Fibroblast of skin of scalp (primary cell): ENCODE measurements at places on chromosomes 7 and 10.

DNA sequence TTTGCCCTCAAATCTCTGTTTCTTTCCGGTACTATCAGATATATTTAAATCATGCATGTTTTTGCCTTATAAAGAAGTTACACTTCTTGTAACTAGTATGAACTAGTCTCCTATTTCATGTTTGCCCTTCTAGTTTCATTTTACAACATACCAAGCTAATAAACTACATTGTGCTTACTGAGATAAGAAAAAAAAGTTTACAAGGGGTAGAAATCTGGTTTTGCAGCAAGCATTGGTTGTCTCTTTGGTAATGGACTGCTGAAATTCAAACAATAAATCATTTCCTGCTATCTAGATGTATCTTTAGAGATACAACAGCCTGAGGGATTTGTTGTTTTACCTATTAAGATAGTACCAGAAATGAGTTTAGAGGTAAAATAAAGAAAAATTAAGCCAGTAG, 18.8 kb downstream of the PTTG1IP2 start:
- DNase-seq = no peak

DNA sequence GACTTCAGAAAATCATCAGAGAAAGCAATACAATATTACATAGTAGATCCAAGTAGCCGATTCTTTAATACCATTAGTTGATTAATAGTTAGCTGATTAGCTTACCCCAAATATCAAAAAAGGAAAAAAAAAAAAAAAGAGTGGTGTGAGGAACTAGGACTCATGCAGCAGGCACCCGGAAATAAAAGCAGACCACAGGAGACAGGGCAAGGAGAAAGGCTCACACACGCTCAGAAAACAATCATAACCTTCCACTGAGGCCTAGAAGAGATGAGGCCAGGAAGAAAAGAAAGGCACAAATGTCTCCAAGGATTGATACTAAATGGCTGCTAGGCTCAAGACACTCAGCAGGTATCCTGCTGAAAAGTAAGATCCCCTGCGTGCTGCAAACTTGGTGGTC, 25.9 kb downstream of the TRDMT1 start:
- peak; percentile 61 for DNase-seq

DNA sequence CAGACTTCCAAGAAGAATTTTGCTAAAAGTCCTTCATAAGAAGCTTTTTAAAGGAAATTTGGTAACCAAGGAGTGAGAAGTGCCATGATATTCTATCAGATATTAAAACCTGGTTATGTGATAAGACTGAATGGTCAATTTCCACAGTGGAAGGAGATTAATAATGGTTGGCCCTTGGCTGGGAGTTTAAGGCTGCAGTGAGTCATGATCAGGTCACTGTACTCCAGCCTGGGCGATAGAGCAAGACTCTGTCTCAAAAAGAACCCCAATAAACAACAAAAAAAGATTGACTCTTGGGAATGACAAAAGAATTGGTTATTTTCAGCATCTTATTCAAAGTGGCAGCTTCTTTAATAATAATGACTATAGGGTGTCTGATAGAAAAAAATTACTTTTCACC, 37.2 kb downstream of the EXOC4 start:
- DNase-seq = no peak

DNA sequence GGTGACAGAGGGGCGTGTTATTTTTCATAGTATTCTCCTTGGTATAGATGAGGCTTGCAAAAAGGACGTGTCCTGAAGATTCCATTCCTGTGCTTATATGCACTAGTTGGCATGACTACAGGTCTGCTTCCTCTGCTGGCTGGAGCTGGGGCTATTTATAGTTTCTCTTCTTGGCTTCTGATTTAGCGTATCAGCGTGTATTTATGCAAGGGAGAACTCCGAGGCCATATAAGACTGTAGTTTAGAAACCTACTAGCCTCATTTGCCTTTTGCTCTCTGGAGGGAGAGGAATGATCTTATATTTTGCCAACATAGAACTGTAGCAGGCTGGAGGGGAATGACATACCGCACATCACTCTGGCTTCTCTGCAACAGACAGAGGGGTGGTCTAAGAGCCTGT, 39.7 kb downstream of the CACNB2 start:
- peak; percentile 76 for DNase-seq

GRCh38 chr7:27636326-27637006, 26.2 kb downstream of the HIBADH start:
- peak; percentile 49 for DNase-seq

- no peak for DNase-seq
Measured at GRCh38 chr7:87226495-87226894, 7.0 kb upstream of the TMEM243 start.

GRCh38 chr7:77907281-77907680, 108.7 kb downstream of the PHTF2 start:
- DNase-seq = no peak

GRCh38 chr7:98913026-98913425, 34.7 kb downstream of the TRRAP start:
- DNase-seq = no peak

DNA sequence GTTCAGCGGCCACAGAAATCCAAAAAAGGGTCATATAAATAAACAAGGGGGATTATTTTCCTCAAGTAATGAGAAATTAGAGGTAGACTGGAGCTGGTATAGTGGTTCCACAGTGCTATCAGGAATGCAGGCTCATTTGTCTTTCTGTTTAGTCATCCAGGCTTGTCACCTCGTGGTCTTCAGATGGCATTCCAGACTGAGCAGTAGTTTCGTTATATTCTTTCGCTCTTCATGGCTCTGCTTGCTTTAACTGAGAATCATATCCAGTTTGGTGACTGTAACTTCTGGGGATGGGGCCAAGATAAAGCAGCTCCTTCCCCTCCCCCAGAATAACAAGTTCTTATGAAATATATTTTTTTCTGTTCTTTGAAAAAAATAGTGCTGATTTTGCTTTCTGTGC, 9.5 kb downstream of the ANKIB1 start:
- DNase-seq = peak; percentile 95

DNA sequence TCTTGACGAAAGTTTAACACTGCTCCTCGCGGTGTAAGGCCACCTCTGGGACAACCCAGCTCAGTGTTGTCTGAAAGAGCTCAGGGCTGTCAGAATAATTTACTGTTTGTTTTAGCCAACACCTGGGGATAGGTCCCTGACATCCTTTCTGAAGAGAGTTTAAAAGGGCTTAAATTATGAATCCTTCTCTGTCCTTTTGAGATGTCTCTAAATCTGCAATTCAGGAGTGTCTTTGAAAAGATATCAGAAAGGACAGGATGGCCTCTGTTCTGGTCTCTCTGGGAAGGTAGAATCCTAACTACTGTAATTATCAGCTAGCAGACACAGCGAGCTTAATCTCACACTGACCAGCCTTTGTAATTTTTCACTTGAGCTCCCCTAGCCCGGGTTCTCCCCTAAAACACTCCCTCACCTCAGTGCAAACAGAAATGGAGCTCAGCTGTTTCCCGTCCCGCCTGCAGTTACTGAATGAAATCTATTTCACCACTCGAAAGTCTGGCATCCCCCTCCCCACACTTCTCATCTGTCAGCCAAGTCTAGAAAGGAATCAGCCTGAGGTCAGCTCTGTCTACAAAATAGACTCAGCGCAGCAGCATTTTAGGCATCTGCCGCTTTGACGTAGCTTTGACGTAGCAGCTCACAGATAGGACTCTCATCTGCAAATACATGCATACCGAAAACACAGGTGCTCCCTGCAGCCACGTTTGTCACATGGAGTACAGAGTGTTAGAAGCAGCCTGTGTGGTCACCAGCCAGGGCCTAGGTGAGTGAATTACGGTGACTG, 4.8 kb downstream of the DYNC2I1 start:
- no peak for DNase-seq

- no peak for DNase-seq
Measured at GRCh38 chr7:31054608-31055278, 2.6 kb downstream of the ADCYAP1R1 start.

GRCh38 chr7:75638594-75639070, 100.1 kb downstream of the HIP1 start:
- peak; percentile 49 for DNase-seq

DNA sequence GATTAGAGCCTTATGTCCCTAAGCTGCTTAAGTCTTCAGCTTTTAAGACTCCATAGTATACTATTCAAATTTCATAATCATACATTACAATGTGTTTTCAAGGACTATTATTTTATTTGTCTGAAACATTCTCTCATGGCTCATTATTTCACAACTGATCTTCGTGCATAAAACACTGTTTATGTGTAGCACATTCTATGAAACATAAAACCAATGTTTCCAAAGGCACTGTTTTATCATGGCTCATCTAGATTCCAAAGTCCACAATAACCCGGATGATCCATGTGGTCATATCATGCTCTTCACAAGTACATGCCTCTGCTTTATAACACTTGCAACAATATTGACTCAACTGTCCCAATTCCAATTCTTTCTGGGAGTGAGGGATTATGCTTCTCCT, 806.1 kb downstream of the TNS3 start:
- no peak for DNase-seq

GRCh38 chr10:8053446-8054243, 843 bp upstream of the GATA3 start:
- peak; percentile 80 for DNase-seq

DNA sequence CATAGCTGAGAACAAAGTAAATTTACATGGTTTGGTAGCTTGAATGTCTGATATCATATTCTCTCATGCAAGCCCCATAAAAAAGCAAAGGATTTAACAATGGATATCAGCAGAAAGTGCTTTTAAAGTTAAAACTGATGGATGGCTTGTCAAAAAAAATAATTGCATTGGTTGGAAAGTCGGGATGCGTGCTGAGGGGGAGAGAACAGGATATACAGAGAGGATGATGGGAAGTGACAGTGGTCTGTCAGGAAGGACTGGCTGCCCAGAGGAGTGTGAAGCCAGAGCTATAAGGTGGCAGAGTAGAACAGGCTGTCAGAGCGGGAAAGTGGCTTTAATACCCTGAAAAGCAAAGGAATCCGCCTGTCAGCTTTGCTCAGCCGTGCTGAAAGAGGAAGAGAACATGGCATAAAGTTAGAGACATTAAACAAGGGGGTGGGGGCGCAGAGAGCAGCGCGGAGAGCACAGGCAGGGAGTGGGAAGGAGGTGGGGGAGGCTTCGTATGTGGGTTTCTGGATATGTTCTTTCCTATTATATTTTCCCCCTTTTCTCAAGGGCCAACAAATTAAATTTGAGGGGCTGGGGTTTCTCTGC, 493.0 kb downstream of the LRMDA start:
- DNase-seq = no peak

DNA sequence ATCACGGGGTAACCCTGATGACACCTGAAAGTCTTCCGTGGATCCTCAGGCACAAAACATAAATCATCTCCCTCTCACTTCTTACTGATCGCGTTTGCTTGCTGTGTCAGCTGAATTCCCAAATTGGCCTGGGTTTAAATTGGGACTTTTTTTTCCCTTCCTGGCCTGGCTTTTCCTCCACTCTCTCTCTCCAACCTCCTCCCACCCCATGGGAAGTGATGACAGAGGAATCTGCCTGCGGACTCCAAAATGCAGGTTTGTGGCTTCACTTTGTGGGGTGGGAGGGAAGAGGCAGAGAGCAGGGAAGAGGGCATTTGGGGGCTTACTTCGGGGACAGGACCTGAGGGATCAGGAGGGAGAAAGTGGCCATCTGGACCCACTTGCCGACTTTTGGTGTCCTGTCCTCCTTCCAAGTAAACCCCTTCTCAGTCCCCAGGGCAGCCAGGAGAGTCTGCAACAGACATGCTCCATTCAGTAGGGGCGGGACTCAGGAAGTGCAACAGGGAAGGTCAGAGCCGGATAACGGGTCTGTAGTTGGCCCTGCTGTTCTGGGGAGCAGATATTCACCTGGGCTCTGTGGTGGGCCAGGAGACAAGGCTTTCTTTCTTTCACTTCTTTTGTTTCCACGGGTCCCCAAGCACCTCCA, 172.7 kb downstream of the PLXNA4 start:
- no peak for DNase-seq

DNA sequence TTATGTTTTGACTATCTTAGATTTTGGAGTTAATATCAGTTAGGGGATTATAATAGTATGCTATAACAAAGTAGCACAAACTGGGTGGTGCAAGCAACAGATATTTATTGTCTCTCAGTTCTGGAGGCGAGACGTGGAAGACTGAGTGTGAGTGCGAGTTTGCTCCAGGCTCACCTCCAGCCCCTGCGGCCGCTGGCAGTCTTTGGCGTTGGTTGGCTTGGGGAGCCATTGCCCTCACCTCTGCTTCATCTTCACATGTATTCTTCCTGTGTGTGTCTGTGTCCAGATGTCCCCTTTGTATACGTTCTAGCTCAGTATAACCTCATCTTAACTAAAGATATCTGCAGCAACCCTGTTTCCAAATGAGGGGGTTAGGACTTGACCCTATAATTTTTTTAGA, 343.9 kb upstream of the COBL start:
- DNase-seq = no peak

GRCh38 chr7:738723-739454, 11.8 kb upstream of the PRKAR1B start:
- DNase-seq = no peak

- DNase-seq = no peak
Measured at GRCh38 chr7:95607561-95607960, 11.2 kb upstream of the PDK4 start.

DNA sequence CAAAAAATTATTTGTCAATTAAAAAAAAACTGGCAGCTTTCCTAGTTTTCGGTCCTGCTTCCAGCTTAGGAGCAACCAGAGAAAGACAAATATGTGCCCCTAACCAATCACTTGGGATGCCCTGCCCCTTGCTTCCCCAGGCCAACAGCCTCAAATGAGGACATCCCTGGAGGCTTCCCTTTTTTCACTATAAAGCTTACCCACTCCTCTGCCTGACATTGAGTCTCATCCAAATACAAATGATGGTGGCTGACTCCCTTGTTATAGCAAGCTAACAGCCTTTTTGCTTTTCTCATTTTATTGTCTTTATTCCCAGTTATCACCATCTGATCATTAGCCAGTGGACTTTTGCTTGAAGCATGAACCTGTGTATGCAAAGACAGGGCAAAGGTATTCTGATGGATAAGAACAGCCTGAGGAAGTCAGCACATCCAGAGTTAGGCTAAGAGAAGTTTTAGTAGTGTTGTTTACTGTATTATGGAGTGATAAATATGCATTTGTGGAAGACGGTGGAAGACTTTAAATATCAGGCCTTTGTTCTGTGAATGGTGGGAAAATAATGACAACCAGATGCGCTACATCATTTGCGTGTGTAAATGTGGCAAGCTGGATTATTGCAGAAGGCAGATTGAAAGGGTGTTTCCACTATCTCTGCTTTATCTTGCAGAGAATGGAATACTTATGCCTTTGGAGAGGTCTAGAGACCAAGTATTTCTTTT, 1.7 kb upstream of the CCM2 start:
- no peak for DNase-seq
